Astrocyte (in vitro differentiated cells and primary cell): ENCODE measurements at places on chromosomes 1 and 21.

GRCh38 chr21:32800056-32800455, 28.5 kb upstream of the PAXBP1 start:
- DNase-seq = no peak

GRCh38 chr1:200334661-200335256, 75.1 kb downstream of the ZNF281 start:
- no peak for DNase-seq

GRCh38 chr1:183871142-183871541, 66.2 kb downstream of the RGL1 start:
- peak; percentile 70 for DNase-seq

DNA sequence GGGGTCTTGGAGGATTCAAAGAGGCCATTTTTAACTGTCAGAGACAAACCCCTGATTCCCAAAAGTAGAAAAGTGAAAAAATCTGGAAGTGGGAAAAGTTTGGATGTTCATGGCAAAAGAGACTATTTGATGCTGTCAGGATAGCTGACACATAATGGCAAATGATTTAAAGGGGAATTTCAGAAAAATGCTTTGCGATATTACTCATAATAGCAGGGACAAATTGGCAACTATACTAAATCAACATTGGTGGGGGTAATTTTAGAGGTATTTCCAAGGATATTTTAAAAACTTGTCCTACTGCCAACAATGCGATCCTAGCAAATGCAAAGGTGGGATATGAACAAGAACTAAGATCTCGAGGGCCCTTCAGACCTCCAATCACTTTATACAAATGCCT, 5.3 kb upstream of the GSTM4 start:
- peak; percentile 36 for DNase-seq

DNA sequence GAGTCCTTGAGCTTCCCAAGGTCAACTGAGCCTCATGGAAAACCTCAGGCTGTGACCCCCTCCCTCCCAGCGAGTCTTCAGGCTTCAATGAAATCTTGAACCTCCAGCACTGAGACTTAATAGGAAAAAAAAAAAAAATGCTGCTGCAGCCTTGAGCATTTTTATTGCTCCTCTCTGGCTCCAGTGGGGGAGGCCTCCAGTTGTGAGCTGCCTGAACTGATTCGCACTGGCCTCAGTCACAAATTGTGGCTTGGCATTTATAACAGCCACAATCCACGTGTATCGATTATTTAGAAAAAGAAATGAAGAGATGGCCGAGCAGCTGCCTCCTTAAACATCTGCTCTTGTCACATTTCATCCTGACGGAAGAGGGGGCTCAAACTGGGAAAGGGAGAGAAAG, 173.0 kb downstream of the PRDM2 start:
- no peak for DNase-seq

- peak; percentile 97 for DNase-seq
Observed at GRCh38 chr21:42002421-42002958, 7.7 kb downstream of the ZBTB21 start.

DNA sequence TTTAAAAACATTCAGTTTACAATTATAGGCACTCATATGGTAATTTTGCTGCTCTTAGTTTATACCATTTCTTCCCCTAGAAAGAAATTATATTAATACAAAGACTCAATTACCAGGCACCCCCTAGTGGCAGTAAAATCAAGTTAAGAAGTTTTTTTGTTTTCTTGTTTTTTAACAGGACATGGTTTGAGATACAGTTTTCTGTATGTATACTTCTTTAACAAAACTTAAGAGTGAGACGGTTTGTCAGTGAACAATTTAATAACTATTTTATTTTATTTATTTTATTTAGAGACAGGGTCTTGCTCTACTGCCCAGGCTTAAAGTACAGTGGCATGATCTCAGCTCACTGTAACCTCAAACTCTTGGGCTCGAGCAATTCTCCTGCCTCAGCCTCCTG, 224.6 kb downstream of the FAF1 start:
- DNase-seq = peak; percentile 3

DNA sequence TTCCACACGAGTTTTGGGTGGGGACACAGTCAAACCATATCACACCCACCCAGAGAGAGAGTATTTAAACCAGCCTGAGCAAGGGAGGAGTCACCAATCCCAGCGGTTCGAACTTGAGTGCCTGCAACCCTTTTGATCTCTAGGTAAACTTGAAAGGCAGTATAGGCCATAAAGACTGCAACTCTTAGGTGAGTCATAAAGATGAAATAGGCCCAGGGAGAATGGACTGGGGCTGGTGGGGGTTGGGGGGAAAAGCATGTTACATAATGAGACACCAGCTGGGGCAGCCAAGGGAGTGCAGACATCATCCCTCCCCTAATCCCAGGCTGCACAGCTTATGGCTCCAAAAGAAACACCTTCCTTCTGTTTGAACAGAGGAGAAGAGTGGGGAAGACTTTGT, 99.8 kb upstream of the LHX8 start:
- DNase-seq = no peak

- DNase-seq = no peak
Observed at GRCh38 chr1:40431385-40431784, 18.9 kb upstream of the ZFP69B start.

DNA sequence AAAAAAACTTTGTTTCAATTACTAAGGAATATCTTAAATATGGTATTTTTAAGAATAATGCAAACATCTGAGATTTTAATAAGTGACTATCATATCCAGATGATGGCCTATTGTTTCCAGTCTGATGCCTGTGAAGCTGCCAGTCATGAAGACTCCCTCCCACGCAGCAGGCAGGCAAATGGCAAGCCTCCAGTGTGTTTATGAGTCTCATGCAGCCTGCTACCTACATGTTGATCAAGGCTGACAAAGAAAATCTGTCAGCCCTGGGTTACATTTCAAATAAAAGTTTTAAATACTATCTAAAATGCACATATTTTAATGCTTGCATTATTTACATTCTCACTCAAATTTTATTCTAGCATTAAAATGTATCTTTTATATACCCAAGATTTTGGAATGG, 137.6 kb upstream of the RNPC3 start:
- DNase-seq = no peak

DNA sequence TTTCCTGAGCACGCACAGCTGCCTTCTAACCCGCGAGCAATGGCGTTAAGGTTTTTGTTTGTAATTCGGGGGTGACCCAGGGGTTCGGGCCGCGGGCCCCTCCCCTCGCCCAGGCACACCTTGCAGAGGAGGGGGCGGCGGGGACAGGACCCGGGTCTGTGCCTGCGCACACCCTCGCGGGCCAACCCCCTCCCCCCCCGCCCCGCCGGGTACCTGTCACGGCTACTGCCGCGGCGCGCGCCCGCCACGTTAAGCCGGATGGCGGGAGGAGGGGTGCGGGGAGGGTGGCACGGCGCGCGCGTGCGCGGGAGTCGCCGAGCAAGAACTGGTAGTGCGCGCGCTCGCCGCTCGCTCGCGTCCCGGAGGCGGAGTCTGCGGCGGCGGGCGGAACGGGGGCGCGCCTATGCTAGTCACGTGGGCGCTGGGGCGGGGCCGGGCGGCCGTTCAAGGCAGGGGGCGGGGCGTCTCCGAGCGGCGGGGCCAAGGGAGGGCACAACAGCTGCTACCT, at the start of gene TPTE:
Gene TPTE, plus strand, starts transcription at position 493 of the 508 bp plus-strand sequence. CDS start 17,141 bp downstream, outside the sequence.
- DNase-seq = no peak

- DNase-seq = peak; percentile 40
Observed at GRCh38 chr1:108881369-108881768, 4.6 kb downstream of the GPSM2 start.

GRCh38 chr1:1540818-1541628, 599 bp upstream of the TMEM240 start:
- DNase-seq = no peak

DNA sequence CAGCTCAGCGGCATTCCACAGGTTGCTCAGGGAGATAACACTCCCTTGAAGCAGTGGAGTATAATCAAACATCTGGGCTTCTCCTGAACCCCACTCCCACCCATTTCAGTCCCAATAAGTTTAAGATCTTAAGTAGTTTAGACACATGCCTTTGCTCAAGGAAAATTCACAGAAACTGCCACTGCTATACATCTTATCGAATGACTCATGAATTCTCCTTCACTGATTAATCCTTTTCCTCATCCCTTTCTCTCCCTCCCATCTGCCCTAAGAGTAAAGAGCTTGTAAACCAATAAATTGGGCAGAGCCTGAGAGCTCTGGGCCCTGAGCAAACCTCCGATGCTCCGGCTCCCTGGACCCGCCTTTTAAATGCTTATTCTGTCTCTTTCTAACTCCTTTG, 10.2 kb downstream of the VN1R5 start:
- no peak for DNase-seq

DNA sequence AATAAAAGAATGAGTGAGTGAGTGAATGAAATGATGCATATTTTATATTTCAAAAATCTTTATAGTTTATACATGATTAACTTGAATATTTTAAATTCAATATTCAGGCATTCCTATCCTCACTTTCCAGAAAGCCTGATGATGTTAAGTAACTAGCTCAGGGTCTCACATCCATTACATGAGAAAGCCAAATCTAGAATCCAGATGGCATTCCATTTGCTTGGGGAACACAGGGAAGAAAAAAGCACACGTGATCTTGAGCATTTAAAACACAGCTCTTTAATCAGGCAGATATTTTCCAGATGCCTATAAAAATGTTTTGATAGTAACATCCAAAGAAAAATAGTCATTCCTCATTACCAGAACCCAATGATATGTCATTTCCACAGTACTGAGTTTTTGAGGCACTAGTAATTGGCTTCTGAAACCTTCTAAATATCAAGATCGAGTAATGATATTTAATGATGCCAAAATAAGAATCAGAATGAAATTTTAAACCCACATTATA, 291.9 kb downstream of the DSCAM start:
- no peak for DNase-seq

- DNase-seq = no peak
Observed at GRCh38 chr1:186739515-186739914, 59.3 kb upstream of the PTGS2 start.

DNA sequence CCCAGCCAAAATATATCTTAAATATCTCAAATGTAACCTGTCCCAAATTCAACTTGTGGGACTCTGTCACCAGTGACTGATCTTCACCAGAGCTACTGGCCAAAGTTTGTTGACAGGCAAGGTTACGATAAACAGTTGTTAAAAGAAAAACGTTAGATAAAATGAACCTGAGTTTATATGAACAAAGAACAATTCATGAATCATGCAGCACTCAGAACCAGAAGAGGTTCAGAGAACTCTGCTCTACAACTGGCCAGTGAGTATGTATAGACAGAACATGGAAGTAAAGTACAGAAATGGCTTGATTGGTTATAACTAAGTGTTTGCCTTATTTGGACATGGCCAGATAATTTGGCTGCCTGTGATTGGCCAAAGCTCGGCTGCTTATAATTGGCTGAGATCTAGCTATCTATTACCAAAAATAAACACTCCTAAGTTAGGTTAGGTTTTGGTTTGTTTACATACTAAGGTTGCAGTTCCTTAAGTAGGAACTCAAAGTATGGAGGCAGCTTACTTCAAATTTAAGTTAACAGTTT, 25.5 kb downstream of the BTBD8 start:
- DNase-seq = no peak

DNA sequence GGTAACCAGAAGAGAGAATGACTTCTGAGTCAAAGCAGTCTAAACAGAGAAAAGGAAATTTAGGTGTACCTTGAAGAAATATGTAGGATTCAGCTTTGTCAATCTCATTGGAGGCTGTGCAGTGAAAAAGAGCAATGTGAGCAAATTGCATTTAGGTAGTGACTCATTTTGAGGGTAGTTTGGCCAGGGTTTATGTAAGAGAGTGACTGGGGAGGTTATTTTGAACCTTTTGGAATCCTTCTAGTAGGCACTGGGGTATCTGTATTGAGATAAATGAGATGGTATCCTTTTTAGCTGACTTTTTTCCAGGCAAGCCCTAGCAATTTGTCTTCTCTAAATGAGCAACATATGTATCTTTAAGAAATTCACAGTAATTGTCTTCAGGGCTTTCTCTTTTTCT, 95.9 kb downstream of the DISP1 start:
- peak; percentile 71 for DNase-seq

GRCh38 chr21:18089786-18090185, 154.8 kb upstream of the CHODL start:
- DNase-seq = no peak

DNA sequence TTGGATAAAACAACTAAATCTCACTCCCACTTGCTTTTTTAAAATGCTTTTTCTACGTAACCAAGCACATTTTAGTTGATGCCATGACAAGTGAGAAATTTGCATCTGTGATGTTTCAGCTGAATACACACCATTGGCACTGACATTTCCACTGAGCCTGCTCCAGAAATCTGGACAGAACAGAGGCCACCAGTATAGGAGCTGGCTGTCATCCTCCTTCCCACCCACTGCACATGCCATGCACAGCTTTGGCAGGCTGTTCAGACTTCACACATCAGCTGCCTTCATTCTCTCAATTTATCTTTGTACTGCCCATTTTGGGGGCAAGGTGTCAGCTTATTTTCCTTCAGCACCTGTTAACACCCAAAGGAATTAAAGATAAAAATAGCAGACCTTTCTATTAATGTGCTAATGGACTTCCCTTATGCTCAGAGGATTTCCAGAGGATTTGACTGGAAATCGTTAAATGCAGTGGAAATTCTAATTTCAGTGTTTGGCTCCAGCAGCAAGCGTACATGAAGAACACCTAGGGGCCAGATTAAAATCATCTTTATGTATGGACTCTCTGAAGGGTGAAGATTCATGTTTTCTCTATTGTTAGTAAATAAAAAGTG, 12.9 kb upstream of the PODN start:
- no peak for DNase-seq

DNA sequence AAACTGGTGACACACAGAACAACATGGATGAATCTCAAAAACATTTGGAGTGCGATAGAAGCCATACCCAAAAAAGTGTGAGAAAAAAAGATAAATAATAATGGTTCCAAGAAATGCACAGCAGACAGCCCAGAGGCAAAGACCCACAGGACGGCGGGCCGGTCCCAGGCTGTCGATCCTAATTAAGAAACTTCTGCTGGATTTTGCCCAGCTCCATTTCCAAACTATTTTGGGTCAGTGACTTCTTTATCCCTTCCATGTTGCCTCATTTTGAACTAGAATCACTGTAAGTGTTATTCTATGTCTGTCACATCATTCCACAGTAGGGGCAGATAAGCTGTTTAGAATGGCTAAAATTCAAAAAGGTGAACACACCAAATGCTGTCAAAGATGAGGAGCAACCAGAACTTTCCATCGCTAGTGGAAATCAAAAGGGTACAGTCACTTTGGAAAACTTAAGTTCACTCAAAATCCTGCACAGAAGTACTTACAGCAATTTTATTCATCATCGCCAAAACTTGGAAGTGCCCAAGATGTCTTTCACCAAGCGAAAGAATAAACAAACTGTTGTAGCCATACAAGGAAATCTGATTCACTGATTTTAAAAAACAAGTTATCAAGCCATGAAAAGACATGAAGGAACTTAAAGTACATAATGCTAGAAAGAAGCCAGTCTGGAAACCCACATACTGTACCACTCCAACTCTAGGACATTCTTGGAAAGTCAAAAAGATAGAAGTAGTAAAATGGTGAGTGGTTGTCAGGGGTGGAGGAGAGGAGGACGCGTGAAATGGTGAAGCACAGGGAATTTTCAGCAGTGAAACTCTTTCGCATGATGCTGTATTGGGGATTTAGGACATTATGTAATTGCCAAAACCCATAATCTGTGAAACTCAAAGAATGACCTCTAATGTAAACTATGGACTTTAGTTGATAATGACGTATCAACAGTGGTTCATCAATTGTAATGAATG, 7.5 kb downstream of the NBPF1 start:
- DNase-seq = no peak
